RPMI8226 (cell line): ENCODE measurements at places on chromosomes 3 and 15.

DNA sequence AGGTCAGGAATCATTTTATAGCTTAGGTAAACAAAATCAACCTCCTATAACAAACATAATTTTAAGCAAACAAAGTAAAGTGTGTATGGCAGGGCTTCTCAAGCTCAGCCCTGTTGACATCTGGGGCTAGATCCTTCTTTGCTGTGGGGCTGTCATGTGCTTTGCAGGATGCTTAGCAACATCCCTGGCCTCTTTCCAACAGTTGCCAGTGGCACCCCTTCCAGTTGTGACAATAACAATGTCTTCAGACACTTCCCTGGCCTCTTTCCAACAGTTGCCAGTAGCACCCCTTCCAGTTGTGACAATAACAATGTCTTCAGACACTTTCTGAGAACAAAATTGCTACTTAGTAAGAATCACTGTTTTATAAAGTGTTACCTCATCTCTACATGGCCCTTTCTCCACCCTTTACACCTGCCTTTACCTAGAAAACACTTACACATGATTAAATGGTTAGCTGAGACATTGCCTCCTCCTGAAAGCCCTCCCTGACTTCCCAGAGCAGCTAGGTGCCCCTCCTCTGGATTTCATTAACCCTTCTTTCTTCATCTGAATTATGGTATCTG is 194.0 kb upstream of the LMCD1 start:
- DNase-seq, result no peak

DNA sequence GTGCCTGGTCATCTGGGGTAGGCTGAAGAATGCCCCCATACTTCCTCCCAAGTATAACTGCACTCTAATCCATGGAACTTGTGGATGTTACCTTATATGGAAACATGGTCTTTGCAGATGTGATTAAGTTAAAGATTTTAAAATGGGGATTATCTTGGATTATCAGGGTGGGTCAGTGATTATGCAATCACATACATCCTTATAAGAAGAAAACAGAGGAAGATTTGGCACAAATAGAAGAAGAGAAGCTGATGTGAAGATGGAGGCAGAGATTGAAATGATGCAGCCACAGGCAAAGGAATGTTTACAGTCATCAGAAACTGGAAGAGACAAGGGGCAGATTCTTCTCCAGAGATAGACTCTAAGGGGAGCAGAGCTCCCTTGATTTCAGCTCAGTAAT is 1.8 kb upstream of the MRPS22 start:
- DNase-seq, result no peak

- no peak for DNase-seq
These were observed 85.2 kb upstream of the ADAMTS17 start for GRCh38 chr15:100426937-100427336.

- DNase-seq, result peak; percentile 91
These were observed 12.0 kb upstream of the SHC4 start for GRCh38 chr15:48975472-48976419.

GRCh38 chr3:158769952-158770740 is 31.7 kb upstream of the MFSD1 start:
- DNase-seq, result no peak

GRCh38 chr3:18372786-18373405 is 52.2 kb downstream of the SATB1 start:
- no peak for DNase-seq

DNA sequence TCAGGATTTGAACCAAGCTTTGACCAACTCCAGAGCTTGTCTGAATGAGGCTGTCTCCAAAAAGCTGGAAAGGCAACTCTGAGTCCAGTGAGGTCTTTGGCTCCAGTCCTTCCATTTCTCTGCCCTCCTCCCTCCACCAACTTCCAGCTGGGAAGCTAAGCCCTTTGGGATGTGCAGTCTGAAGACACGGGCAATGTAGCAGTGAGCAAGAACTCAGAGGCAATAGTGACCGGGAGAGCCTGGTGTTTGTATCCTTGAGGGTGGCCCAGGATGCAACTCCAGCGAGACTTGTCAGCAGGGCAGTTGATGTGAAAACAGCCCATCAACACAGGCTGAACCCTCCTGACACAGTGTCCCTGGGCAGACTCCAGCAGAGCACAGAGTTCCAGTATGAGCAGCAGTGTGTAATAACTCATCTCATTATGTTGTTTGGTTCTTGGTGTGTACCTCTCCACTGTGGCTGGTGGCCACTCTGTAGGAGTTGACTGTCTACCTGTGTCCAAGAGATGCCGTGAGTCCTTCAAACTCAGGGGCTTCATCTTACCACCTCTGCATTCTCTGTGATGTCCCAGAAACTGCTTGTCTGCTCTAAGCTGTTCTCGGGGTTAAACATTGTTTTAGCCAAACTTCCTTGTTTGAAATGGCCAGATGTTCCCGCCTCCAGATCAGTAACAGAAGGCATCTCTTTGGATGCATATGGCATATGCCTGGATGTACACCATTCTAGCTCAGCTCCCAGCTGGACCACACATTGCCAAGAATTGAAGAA is 6.6 kb downstream of the CDCP1 start:
- DNase-seq, result no peak

DNA sequence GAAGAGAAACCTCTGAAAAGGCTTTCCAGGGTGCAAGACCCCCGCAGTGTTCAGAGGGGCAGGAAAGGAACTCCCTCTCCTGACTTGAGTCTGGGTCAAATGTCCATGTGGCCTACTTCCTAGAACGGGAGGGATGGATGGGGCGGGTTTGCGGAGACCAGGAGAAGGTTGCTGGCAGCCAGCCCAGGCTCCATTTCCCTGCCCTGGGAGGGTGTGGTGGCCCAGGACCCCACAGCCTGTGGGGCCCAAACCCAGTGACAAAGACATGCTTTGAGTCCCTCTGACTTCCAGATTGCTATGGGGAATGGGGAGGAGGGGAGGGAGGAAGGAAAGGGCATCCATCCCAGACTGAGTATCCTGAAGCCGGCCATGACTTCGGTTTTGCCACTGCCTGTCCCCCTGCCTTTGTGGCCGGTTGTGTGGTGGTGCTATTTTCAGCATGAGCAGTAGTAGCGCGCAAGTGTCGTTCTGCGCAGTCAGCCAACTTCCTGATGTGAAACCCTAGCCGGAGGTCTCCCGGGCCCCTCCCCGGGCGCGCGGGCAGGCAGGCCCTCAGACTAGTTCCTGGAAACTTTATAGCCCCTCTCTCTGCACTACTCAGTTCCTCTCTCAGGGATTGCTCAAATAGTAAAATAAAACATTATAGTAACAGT is 24.4 kb downstream of the MAGEF1 start:
- DNase-seq, result peak; percentile 20

GRCh38 chr3:120125992-120126391 is 31.7 kb upstream of the GSK3B start:
- no peak for DNase-seq

GRCh38 chr3:43249405-43249804 is 36.9 kb upstream of the SNRK start:
- no peak for DNase-seq

DNA sequence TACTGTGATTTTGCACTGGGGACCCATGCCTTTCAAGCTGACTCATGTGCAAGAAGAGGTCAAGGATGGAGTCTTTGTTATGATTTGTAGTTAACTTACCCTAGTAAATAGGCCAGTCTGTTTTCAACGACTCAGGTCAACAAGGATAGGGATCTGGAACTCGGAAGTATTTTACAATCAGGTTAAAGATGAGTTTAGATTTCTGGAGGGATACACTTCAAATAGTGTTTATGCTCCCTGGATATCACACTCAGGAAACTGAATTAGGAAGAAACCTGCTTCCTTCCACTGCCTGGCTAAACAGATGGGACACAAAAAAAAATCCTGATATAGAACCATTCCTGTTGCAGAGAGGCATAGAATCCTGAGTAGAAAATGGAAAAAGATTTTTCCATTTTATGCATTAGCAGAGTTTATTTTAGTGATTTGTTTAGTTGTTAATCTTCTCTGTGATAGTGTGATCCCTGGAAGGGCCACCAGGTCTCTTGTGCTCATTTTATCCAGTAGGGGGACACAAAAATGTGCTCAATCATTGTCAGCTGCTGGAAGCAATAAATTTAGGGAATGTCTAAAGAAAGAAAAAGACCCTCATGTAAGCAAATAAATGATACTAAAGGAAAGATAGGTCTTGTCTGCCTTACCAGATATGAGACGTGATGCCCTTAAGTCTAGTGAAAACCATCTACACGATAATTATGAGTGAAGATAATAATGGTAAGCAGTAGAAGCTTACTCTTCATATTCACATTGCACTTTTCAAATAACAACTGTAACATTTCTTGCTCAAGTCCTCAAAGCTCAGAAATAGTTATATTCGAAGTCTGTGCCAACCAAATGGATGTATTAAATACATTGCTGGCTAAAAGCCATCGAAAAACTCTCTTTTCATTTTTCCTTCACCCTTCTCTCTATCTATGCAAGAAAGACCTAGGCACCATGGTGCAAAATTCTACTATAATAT is 452.1 kb upstream of the KCNMB2 start:
- peak; percentile 39 for DNase-seq

DNA sequence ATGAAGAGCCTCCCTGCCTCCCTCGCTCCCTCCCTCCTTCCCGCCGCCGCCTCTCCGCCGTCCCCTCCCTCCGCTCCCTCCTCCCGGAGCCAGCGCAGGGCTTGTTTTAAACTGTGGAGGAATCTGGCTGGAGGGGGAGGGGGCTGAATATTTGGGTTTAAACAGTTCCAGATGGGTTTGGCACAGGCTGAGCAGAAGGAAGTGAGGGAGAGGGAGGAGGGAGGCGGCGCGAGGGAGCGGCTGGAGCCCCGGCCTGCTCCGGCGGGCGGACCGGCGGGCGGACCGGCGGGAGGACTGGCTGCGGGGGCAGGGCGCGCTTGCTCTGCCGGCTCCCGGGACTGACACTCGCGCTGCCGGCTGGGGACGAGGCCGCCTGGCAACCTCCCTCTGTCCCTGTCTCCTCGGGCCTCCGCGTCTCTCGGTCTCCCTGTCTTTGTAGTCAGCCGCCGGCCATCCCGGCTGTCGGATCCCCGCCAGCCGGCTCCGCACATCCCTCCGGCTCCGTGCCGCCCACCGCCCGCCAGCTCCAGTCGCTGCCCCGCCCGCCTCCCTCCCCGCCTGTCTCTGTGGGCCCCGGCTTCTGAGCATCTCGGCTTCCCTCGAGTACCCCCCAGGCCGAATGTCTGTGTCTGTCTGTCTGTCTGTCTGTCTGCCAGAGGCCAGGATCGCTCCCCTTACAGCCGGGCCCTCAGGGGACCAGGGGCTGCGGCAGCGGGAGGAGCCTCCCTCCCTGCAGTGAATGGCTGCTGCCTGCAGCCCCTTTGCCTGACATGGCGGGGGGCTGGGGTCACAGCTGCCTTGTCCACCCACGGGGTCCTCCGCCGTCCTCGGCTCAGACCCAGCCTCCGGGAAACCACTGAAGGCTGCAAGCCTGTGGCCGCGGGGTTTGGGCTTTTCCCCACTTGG is 7.6 kb downstream of the EPHB3 start:
- no peak for DNase-seq

- DNase-seq, result no peak
These were observed 57.6 kb downstream of the RAB11A start for GRCh38 chr15:65926899-65927298.

GRCh38 chr15:101273534-101273933 is 3.8 kb downstream of the SELENOS start:
- no peak for DNase-seq

DNA sequence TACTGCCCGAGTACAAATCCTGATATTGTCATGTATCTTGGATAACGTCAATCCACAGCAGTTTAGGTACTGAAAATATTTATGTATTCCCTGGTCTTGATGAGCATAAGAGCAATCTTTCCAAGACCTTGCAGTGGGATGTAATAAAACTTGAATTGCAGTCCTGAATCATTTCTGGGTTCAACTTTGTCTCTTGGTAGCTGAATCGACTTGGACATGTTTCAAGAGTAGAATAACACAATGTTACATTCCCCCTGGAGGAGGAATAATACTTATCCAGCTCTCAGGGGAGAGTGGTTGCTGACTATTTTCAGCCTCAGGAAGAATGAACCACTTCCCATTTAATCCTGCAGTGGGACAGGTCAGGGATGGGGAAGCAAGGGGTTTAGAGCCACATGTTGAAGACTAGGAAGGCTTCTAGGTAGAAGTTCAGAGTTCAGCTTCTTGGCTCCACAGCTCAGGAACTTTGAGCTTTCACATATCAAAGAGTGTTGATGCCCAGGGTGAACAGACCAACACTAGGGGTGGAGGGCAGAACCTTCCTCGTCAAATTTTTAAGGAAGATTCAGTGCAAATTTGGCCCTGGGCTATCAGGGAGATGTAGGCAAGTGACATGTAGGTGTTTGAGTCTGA is 43.4 kb upstream of the GPD1L start:
- DNase-seq, result no peak

DNA sequence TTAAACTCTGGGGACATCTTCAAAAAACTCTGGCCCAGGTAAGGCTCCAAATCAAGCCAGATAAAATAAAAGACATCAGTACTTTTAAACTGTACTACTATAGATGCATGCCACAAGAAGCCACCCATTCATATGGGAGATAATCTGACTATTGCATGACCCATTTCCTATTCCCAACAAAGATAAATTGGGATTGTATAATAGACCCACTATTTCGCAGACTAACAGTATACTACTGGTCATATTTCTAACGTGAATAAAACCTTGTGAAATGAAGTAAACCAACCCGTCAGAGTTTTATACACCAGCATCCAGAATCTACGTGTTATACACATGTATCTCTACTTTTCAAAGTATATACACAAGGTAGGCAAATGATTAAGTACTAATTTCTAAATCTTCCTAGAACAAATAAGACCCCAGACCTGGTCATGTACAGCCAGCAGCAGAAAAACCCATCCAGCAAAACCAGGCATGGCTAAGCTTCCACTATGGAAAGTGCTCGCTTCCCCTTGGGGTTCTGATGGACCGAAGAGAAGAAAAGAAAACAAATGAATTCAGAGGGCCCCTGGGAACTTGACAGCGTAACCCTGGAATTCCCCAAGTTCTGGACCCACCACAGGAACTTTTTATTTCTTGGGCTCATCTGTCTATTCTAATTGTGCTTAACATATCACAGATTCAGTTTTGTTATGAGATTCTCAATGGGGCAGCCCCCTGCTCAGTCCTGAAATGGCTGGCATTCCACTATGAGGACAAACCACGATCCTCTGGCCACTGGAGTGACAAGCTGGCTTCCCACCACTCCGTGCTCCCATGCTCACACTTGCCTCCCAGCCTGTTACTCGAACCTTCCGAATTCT is 69.1 kb downstream of the MB21D2 start:
- no peak for DNase-seq

DNA sequence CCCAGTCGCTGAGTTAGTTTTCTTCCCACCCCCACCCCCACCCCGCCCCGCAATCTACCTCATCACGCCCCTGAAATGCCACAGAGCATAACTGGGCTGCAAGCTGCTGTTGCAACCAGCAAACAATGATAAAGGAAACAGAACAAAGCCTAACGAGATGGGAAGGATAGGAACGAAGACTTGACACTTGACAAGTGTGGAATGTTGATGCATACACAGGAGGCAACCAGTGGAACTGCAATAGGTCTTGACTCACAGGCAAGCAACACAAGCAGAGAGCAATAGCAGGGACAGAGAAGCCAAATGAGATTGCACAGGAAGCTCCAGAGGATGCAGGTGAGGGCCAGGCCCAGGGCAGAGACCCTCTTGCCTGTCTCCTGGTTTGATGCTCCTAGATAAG is 225.9 kb downstream of the IGSF11 start:
- DNase-seq, result no peak
